ENCODE measurements at places on chromosomes 2 and 18. TPM values are rescaled to one million over a fixed set of nuclear protein-coding genes. Genes with fewer than 3 reads are reported as not detected.

DNA sequence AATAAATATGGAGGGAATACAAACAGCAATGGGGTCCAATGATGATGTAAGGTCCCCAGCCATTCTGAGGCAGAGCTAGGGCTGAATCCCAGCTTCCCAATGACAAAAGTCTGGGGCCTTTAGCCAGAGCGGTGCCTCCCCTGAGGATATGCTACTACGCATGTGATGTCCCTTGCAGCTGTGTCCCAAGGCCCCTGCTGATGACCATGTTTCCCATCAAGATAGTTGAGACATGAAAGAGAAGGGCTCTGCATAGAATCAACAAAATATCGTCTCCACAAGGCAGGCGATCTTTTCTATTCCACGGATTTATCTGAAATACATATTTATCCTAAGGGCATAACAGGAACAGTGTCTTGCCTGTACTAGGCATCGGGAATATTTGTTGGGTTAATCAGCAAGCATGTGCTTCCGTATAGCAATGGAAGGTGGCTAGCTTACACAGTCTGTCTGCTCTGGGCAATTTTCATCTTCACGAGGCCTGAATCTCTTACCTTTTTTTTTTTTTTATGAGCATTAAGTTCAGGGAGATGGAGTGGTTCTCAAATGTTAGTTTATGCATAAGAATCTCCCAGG, 284.6 kb downstream of the CNTNAP5 start:
- DNase-seq = no peak

DNA sequence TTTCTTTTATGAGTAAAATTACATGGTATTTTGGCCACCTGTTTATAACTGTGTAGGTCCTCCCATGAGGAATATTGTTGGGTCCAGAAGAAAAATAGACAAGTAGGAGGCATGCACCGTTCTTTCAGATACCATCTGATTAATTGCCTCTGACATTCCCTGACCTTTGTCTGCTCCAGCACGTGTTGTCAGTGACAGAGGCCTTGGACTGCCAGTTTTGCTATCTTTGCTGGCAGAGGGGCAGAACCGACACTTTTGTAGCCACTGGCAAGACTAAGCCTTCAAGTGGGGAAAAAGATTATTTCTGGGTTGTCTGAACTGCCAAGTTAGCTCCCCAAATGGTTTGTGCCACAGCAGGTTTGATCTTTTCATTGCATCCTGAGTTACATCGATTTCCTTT, 276.9 kb downstream of the CAMKMT start:
- DNase-seq = no peak

GRCh38 chr2:64945973-64946768, 43.0 kb upstream of the SLC1A4 start:
- peak; percentile 71 for DNase-seq

- no peak for DNase-seq
These were observed 154.7 kb downstream of the MBD2 start for GRCh38 chr18:54069729-54070128.

DNA sequence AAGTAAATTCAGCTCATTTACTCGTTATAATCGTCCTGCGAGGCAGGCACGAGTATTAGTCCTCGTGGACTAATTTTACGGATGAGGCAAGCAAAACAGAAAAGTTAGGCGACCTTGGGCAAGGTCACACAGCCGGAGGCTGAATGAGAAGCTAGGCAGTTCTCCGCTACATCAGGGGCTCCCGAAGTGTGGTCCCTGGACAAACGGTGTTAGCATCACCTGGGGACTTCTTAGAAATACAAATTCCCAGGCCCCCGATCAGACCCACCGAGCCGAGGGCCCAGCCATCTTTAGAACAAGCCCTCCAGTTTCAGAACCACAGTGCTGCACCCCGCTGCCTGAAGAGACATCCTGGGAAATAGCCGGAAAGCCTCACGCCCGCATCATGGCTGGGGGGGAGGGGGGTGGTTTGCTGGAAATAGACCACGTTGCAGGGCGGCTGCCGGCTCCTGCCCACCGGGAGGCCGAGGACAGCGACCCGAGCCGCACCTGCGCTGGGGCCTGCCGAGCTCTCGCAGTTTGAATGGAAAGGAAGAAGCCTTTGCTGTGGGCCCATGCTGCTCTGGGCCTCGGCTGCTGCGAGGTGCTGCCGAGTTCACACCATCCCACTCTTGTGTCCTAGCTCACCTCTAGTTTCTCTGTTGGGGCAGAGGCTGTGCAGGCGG, 72.2 kb downstream of the TFCP2L1 start:
- no peak for DNase-seq

Gene APCDD1
- not detected for total RNA-seq

DNA sequence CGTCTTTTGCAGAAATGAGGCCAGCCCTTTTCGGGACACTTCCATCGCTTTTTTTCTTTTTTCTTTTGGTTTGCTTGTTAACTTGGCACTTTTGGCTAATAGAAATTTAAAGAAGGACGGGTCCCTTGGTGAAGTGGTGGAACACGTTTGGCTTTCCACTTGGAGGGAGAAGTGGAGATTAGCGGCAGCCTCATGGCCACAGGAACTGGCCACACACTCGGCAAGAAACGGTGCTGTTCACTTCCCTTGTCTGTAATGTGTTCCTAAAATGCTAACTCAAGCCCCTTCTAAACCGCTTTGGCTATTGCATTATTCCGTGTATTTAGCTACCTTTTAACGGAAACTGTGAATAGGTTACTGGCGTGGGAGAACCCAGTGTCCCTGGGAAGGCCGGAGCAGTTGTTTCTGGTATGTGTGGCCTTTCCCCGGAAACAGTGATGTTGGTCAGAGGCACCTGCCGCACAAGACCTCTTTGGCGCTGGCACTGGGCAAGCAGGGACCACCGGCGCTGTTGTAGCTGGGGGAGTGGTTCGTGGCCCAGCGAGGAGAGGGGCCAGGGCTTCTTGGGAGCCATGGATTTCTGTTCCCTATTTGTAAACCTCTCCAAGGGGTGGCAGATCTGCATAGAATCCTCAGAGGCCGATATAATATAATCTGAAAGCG, 981 bp downstream of the RAMP1 start:
- DNase-seq = no peak

- no peak for DNase-seq
These were observed 72.8 kb downstream of the FMNL2 start for GRCh38 chr2:152407806-152408205.

- no peak for DNase-seq
These were observed 962.3 kb upstream of the NRXN1 start for GRCh38 chr2:51994123-51994763.

Gene LINC00305
- not detected for total RNA-seq

DNA sequence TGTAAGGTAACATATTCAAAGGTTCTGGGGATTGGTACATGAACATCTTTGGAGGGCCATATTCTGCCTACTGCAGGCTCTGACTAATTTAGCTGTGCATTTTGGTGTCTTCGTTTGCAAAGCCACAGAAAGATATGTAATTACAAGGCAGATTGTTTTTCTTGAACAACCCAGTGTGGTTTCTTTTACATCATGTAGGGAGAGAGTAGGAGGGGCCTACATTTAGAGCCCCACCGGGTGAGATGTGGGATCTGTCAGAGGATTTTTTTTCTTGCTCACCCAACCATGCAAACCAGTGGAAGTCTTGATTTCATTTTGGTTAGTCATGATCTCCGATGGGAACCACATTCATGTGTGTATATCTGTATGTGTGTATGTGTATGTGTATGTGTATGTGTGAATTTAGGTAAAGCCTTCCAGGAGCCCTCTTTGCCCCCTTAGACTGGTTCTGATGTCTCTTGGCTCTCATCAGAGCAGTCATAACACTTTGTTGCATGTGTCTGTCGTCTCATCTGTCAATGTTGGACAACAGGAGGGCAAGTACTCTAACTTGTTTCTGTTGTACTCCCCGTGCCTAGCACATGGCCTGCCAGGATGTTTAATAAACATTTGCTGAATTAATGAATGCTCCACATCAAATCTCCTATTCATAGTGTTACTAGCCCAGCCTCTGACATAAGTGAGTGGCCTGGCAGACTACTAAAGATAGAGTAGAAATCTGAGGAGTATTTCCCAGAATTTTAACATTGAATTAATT, 239.9 kb downstream of the MTX2 start:
- peak; percentile 16 for DNase-seq

DNA sequence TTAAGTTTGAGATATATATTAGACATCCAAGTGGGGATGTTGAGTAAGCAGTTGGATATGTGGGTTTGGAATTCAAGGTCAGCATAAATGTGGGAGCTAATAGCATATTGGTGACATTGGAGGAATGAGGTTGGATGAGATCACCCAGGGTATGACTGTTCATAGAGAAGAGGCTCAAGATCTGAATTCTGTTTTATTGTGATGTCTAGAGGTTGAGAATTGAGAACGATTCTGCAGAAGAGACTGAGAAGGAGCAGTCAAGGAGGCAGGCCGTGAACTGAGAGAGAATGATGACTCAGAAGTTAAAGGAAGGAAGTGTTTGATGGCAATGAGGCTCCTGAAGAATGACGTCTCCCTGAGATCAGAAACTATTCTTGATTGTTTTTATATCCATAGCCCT, 5.9 kb downstream of the SERPINB11 start:
- no peak for DNase-seq

Gene ALPP
- total RNA-seq = not detected

Gene GPR45
- total RNA-seq = not detected

Gene CD8B
- 268 TPM for total RNA-seq

DNA sequence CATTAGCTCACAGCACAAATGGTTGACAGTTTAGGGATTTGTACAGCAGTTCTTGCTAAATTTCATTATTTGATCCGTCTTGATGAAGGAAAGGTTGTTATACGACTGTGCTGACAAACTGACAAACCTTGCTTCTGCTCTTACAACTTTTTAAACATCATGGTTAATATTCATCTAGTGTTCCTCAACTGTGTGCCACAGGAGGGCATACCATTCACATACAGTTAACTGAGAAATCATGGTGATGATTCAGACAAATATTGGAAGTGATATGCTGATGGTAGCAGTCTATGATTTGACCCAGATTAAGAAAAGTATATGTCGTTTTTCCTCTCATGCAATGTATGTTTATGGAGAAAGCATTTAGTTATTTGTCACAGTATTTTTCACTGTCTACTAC, 129.8 kb upstream of the FSIP2 start:
- no peak for DNase-seq

GRCh38 chr2:55029098-55029497, 21.2 kb downstream of the RTN4 start:
- no peak for DNase-seq

Gene TUBA3E
- total RNA-seq = not detected

DNA sequence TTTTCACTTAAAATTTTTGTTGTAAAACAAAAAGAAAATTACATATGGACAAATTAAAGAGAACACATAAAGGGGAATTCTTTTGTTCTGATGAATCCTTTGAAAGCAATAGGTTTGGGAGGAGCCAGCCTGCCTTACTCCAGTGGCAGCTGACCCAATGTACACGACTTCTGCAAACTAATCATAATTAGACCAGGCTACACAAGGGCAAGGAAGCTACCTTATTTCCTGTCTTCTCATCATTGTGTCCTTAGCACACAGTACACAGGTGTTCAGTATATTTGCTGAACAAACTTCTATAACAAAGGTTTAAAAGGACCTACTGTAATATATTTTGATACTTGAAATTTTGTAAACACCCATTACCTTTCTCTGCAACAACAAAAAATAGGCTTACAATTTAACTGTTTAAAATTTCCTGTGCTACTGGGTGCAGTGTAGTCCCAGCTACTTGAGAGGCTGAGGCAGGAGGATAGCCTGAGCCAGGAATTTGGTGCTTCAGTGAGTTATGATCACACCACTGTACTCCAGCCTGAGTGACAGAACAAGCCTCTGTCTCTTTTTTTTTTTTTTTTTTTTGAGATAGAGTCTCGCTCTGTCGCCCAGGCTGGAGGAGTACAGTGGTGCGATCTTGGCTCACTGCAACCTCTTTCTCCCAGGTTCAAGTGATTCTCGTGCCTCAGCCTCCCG, 18.9 kb downstream of the KCNG3 start:
- no peak for DNase-seq

DNA sequence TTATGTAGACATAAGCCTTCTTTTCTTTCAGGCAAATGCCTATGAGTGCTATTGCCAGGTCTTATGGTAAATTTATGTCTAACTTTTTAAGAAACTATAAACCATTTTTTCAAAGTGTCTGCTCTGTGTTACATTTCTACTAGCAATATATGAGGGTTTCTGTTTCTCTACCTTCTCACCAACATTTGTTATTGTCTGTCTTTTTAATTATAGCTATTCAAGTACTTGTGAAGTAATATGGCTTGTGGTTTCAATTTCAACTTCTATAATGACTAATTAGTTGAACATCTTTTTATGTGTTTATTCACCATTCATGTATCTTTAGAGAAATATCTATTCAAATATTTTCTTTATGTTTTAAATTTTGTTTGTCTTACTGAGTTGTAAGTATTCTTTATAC, 213.1 kb upstream of the MC4R start:
- no peak for DNase-seq

DNA sequence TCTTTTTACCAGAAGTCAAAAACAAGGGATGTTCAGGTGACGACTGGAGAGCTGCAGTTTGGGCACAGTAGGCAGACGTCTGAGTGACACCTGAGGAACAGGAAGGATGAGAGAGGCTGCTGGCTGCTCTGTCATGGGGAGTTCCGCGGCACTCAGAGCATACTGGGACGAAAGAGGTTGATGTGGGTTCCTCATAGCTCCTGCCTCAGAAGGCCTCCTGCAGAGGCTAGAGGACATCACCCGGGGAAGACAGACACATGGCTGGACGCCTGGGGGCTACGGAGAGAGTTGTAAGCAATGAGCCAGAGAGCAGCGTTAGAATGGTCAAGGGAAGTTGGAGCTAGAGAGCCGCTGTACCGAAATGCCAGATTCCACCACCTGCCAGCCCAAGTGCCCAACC, 45.1 kb upstream of the GLI2 start:
- DNase-seq = no peak

Gene ITGB6
- total RNA-seq = not detected

Gene SCN3A
- 0.06 TPM for total RNA-seq

DNA sequence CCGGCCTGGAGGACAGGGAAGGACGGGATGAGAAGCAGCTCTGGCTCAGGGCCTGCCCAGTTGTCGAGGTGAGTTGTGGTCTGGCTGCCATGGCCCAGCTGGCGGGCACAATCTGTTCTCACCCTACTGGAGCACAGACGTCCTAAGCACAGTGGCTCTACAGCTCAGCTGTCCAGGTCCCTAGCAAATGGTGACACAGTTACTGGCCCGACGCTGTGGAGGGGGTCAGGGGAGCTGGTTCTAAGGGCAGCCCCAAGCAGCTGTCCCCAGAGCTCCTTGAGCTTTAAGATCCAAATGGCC, 32.9 kb downstream of the KCNK3 start:
- DNase-seq = no peak

GRCh38 chr2:179646173-179646769, 215.1 kb downstream of the ZNF385B start:
- DNase-seq = no peak

GRCh38 chr2:111133603-111134002, 12.9 kb downstream of the BCL2L11 start:
- no peak for DNase-seq

Data from activated naive CD8-positive, alpha-beta T cell treated with anti-CD3 and anti-CD28 coated beads for 36 hours (primary cell).